T-cell (primary cell): ENCODE measurements at places on chromosomes 2 and 18. TPM values are rescaled to one million over a fixed set of nuclear protein-coding genes. Genes with fewer than 3 reads are reported as not detected.
A peak's percentile ranks its signal among the peaks of the same experiment; 100 is the strongest.

BMP10 gene
- not detected for total RNA-seq

ACOXL gene
- not detected for total RNA-seq

RTP5 gene
- total RNA-seq = 1.2 TPM

SCYGR5 gene
- total RNA-seq = not detected

IL36A gene
- 0.58 TPM for total RNA-seq

WDPCP gene
- 10.0 TPM for total RNA-seq

PAIP2B gene
- total RNA-seq = 10.1 TPM

DNA sequence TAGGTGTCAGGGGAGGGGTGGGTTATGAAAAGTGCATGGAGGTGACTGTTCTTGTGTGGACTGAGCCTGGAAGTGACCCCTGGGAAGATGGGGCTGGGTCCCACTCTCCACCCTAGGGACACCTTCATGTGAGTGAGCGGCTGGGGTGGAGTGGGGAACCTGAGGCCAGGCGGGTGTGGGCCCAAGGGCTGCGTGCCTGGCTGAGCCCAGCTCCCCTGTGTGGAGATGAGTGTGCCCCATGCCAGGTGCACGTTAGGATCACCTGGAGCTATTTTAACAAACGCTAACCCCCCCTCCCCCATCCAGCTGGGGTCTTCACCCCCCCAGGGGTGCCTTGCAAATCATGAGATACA, 26.5 kb downstream of the ZAP70 start:
- no peaks in the 10 kb centered on the region for H3K27me3 ChIP-seq
- no peak overlapping the region for H3K4me3 ChIP-seq
- peaks cover 68% of the 10 kb centered on the region for H3K36me3 ChIP-seq

DNA sequence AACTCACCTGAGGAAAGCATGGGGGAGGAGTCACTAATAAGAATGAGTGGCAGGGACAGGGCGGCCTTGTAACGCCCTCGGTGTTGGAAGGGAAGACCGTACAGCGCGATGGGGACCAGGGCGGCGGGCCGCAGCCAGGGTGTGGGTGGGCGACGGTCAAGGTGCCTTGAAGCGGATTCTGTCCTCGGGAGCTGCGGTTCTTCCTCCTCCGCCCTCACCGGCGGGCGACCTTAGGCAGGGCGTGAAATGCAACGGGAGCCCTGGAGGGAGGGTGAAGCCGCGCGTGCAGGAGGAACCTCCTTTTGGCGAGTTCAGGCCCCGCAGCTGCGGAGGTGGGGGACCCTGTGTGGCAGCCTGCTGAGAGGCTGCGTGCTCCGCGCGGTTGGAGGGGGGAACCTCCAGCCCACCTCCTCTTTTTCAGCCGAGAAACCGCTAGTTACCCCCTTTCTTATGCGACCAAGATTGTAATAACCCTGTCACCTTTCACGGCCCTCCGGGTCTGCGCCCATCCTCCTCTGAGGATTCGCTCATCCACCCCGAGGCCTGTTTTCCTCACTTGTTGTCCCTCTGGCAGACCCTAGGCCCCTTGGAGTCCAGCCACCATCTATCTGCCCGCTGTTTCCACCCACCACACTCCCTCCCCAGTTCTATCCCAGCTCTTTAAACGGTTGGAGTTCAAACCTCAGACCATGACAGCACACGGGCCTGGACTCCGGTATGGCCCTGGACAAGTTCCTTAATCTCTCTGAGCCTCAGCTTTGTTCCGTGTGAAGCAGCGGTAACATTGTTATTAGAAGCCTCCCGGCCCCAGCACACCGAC, 823 bp upstream of the RNU2-63P start:
- H3K4me3 ChIP-seq = peak overlapping the region; percentile 86
- peak overlapping the region; percentile 97 for H3K27ac ChIP-seq
- H3K27me3 ChIP-seq = no peaks in the 10 kb centered on the region

DNA sequence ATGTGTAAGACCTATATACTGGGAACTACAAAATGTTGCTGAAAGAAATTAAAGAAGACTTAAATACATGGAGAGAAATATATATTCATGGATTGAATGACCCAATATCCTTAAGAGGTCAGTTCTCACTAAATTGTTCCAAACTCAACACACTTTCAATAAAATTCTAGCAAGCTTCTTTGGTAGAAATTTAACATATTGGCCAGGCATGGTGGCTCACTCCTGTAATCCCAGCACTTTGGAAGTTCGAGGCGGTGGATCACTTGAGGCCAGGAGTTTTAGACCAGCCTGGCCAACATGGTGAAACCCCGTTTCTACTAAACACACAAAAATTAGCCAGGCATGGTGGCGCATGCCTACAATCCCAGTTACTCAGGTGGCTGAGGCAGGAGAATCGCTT, 33.6 kb upstream of the MYCN start:
- no peak overlapping the region for H3K4me3 ChIP-seq
- DNase-seq = no peak
- no peak overlapping the region for H3K27ac ChIP-seq
- H3K4me1 ChIP-seq = no peaks in the 10 kb centered on the region
- H3K36me3 ChIP-seq = no peaks in the 10 kb centered on the region
- H3K27me3 ChIP-seq = no peaks in the 10 kb centered on the region

DNA sequence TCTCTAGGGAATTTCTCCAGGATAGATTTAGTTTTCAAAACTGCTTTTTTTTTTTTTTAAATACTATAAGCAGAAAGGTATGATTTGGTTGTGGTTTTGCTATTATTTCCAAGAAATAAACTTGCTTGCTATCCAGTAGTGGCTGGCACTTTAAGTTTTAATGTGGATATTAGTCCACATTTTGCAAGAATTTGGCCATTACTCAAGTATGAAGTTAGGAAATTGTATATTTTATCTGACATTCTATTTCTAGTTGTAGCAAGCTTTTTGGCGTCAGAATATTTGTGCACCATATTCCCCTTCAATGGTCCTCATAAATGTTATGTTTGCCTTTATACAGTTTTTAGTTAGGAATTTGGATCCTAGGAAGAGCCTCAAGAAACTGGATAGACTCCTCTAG, 226.3 kb downstream of the ZNF521 start:
- H3K4me1 ChIP-seq = no peaks in the 10 kb centered on the region
- no peak overlapping the region for H3K27ac ChIP-seq
- no peak for DNase-seq
- H3K4me3 ChIP-seq = no peak overlapping the region
- H3K36me3 ChIP-seq = no peaks in the 10 kb centered on the region

GRCh38 chr2:131148426-131148825, 43.3 kb downstream of the PLEKHB2 start:
- peaks cover 11% of the 10 kb centered on the region for H3K36me3 ChIP-seq
- no peak overlapping the region for H3K4me3 ChIP-seq
- H3K27me3 ChIP-seq = no peaks in the 10 kb centered on the region
- no peak for DNase-seq
- no peaks in the 10 kb centered on the region for H3K4me1 ChIP-seq
- H3K27ac ChIP-seq = no peak overlapping the region

- no peaks in the 10 kb centered on the region for H3K4me1 ChIP-seq
- H3K36me3 ChIP-seq = no peaks in the 10 kb centered on the region
- no peak for DNase-seq
- no peak overlapping the region for H3K4me3 ChIP-seq
- H3K27me3 ChIP-seq = no peaks in the 10 kb centered on the region
- no peak overlapping the region for H3K27ac ChIP-seq
These were observed 78.1 kb downstream of the ZNF516 start for GRCh38 chr18:76416911-76417310.

DNA sequence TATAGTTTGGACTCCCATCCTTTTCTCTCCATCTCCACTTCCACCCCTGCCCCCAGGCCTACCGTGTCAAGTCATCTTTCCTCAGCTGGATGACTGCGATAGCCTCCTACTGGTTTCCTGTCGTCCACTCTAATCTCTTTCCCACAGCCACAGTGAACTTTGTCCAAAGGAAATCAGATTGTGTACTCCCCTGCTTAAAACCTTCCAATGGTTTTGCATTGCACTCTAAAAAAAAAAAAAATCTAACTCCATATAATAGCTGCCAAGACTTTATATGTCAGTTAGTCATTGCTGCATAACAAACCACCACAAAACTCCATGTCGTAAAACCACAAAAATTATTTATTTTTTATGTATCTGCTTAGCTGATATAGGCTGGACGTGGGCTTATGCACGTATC, 160.2 kb upstream of the CCDC68 start:
- no peaks in the 10 kb centered on the region for H3K4me1 ChIP-seq
- DNase-seq = no peak
- no peaks in the 10 kb centered on the region for H3K27me3 ChIP-seq
- H3K27ac ChIP-seq = no peak overlapping the region
- no peak overlapping the region for H3K4me3 ChIP-seq

DNA sequence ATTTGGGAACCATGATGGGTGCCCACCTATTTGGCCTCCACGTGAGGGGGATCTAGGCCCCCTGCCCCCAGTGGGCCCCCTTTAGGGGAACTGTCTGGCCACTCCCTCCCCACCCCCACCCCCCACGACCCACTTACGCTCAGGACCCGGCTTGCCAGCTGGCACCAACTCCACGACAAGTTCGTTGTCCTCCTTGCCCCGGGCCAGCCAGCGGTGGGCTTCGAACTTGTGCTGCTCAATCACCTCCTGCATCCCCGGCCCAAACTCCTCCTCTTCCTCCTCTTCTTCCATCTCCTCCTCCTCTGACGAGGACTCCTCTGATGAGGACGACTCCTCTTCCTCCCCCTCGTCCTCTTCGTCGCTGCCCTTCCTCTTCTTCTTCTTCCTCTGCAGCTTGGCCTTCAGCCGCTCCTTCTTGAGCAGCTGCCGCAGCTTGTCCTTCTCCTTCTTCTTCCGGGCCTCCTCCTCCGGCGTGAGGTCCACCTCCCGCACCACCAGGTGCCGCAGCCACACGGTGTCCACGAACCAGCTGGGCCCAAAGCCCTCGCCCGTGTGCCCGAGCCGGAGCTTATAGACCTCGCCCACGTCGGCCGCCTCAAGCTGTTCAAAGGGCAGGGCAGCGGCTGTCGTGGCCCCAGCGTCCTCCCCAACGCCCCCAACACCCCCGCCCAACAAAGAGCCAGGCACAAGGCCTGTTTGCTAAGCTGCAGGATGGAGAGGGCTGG, 96.9 kb downstream of the LOXHD1 start:
- H3K4me1 ChIP-seq = no peaks in the 10 kb centered on the region
- no peak overlapping the region for H3K27ac ChIP-seq
- DNase-seq = no peak
- no peak overlapping the region for H3K4me3 ChIP-seq
- no peaks in the 10 kb centered on the region for H3K27me3 ChIP-seq
- no peaks in the 10 kb centered on the region for H3K36me3 ChIP-seq

DNA sequence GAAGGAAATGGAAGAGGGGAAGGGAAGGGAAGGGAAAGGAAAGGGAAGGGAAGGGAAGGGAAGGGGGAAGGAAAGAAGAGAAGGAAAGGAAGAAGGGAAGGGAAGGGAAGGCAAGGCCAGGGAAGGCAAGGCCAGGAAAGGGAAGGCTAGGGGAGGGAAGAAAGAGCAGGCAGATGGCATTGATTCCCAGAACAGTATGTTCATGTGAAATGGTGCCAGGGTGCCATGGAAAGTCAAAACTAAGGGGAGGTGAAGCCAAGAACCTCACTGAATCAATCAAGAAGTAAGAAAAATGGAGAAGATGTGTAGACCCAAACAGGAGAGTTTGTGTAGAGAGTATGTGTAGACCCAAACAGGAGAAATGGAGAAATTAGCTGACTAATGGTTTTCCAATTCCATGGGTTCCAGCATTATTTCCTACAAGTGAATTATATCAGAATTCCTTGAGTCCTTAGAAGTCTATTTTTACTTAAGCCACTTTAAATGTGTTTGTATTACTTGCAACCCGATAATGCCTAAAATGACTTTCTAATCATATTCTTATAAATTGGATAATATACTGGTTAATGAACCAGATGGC, 367.6 kb downstream of the TXNL1 start:
- H3K4me1 ChIP-seq = no peaks in the 10 kb centered on the region
- H3K27ac ChIP-seq = no peak overlapping the region
- H3K36me3 ChIP-seq = no peaks in the 10 kb centered on the region
- no peaks in the 10 kb centered on the region for H3K27me3 ChIP-seq
- no peak overlapping the region for H3K4me3 ChIP-seq
- no peak for DNase-seq

DNA sequence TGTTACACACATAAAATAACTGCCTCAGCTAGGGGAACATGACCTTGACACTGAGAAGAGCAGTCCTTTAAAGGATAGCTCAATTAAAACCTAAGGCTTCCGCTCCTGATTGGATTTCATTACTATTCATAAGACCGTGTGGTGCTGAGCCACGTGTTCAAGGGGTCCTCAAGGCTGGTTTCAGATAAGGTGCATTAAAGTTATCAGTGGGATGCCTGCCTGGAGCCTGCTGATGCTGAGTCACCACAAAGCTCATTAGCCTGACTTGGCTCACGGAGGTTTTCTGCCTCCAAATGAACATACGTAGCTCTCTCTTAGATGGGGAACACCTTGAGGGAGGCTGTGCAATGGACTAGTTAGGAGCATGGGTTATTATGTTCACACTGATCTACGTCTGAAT, 518.9 kb downstream of the TDRD15 start:
- DNase-seq = no peak
- no peaks in the 10 kb centered on the region for H3K4me1 ChIP-seq
- H3K27me3 ChIP-seq = no peaks in the 10 kb centered on the region

- no peaks in the 10 kb centered on the region for H3K27me3 ChIP-seq
- no peaks in the 10 kb centered on the region for H3K36me3 ChIP-seq
These were observed 213.5 kb upstream of the RND3 start for GRCh38 chr2:150700666-150701580.

- no peaks in the 10 kb centered on the region for H3K4me1 ChIP-seq
- H3K36me3 ChIP-seq = no peaks in the 10 kb centered on the region
- H3K27me3 ChIP-seq = no peaks in the 10 kb centered on the region
- H3K27ac ChIP-seq = no peak overlapping the region
- DNase-seq = no peak
- H3K4me3 ChIP-seq = no peak overlapping the region
These were observed 198.8 kb upstream of the FOSL2 start for GRCh38 chr2:28193630-28194403.

DNA sequence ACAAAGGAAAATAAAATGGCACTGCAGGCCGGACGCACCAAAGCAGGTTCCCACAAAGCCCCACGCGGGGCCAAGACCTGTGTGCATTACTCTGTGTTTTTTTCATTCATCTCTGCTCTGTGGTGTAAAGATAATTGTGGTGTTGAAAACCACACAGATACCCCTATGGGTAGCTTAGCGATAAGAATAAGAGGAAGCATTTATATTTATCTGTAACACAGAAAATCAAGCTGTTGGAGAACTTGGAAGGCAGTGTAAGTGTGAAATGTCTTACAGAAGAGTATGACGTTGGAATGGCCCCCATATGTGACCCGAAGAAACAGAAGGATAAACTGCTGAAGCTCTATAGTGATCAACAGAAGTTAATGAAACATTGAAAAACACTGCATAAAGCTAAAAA, 20.3 kb upstream of the MARCO start:
- no peaks in the 10 kb centered on the region for H3K27me3 ChIP-seq
- no peaks in the 10 kb centered on the region for H3K36me3 ChIP-seq
- no peak for DNase-seq
- H3K27ac ChIP-seq = no peak overlapping the region
- H3K4me3 ChIP-seq = no peak overlapping the region

DNA sequence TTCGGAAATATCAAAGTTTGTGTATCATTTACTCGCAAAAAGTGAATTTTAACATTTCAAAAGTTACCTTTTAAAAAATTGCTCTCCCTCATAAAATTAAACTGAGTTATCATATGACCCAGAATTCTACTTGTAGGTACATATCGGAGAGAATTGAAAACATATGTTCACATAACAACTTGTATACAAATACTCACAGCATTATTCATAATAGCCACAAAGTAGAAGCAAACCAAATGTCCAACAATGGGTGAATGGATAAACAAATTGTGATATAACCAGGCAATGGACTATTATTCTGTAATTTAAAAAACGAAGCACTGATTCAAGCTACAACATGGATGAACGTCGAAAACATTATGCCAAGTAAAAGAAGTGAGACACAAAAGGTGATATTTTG, 412.0 kb upstream of the TCF4 start:
- no peaks in the 10 kb centered on the region for H3K36me3 ChIP-seq
- no peaks in the 10 kb centered on the region for H3K27me3 ChIP-seq
- H3K27ac ChIP-seq = no peak overlapping the region
- H3K4me1 ChIP-seq = no peaks in the 10 kb centered on the region
- H3K4me3 ChIP-seq = no peak overlapping the region
- DNase-seq = no peak
